Tibial nerve (tissue), 4 donors: ENCODE measurements at places on chromosomes 2 and 18. TPM values are rescaled to one million over a fixed set of nuclear protein-coding genes. Genes with fewer than 3 reads are reported as not detected.

DCC gene
- total RNA-seq: not detected

EXOC6B gene
- 34.9 TPM for total RNA-seq

DNA sequence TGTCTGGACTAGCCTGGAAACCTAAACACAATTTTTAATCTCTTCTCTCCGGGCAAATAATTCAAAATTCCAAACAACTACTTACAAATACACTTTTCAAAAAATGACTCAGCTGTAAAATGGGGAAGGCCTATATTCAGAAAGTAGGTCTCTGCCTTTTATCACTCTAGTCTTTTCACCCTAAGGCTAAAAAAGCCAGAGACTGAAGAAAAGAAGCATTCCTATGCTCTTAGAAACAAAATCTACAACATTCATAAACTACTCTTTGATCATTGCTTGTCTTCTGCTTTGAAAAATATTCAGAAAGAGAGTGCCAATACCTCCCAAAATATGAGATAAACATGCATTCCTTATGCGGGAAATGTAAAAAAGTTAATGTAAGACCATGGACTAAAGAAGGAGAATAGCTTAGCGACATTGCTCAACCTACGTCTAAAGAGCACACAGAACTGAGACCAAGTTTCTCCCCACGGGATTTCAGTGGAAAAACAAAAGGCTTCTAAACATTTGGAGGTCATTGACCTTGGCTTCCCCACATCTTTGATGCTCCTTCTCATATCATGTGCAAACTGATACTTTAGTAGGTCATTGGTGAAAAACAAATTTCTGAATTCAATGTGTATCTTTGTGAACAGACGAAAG is 74.4 kb upstream of the EPB41L3 start:
- no peak for DNase-seq

GRCh38 chr2:63755965-63756364 is 85.7 kb upstream of the UGP2 start:
- DNase-seq: no peak

DNA sequence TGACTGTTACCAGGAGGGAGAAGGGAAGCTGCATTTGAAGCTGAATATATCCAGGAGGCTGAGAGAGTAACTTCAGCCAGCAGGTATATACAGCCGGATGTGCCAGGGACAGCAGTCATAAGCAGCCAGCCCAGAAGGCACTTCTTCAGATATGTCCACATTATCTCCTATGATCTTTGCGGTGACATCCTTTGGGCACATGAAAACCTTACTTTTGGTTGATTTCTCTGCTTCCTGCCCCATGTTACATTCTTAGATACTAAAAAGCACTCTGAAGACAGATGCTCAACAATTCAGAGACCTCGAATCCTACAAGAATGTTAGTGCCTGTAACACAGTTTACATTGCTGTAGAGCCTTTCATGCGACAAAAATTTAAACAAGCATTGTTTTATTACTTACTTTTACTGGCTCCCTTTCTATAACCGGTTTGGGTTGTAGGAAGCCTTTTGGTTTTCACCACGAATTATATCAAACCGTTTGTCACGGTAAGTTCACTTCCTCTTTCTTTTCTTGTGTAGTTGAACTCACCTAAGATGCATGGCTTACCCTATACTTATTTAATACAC is 50.3 kb upstream of the TLK1 start:
- DNase-seq: no peak

DNER gene
- 1.5 TPM for total RNA-seq

CCDC74B gene
- total RNA-seq: 7.2 TPM

OTOS gene
- total RNA-seq: not detected

GRCh38 chr18:35409911-35410310 is 32.8 kb upstream of the ZNF396 start:
- DNase-seq: no peak

GRCh38 chr2:42298996-42299754 is 61.8 kb downstream of the COX7A2L start:
- DNase-seq: no peak

DNA sequence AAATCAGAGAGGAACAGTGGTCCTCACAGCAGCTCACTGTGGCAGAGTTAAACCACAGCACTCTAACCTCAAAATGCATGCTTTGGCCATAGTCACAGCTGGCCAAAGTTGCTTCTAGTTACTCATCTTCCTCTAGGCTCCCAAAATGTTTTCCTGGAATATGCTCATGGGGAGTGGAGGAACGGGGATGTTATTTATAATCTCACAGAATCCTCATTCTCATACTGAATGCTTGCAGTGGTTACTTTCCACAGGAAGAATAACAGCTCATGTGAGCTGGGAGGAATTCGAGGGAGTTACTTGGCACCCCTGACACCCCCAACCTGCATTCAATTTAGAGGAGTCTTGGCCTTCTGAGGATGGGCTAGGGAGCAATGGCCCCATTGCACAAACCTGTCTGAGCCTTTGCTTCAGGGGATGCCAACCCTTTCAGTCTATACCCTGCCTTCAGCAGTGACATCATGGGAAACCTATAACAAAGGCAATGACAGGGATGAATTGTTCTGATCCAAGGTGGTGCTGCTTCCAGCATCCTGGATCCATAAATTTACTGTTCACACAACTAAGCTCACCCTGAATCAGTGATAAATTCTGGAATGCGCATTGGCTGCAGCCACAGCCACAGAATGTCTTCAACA is 22.4 kb upstream of the CCBE1 start:
- DNase-seq: no peak

TTC27 gene
- 22.8 TPM for total RNA-seq

- DNase-seq: no peak
Observed at GRCh38 chr2:224209555-224210285, 170.6 kb upstream of the SERPINE2 start.

MAPK4 gene
- 10.8 TPM for total RNA-seq

METTL8 gene
- total RNA-seq: 13.5 TPM

- DNase-seq: no peak
Observed at GRCh38 chr2:149421791-149422190, 91.4 kb downstream of the LYPD6 start.

SERPINB10 gene
- total RNA-seq: 0.22 TPM

- no peak for DNase-seq
Observed at GRCh38 chr2:651951-652373, 25.2 kb downstream of the TMEM18 start.

DNA sequence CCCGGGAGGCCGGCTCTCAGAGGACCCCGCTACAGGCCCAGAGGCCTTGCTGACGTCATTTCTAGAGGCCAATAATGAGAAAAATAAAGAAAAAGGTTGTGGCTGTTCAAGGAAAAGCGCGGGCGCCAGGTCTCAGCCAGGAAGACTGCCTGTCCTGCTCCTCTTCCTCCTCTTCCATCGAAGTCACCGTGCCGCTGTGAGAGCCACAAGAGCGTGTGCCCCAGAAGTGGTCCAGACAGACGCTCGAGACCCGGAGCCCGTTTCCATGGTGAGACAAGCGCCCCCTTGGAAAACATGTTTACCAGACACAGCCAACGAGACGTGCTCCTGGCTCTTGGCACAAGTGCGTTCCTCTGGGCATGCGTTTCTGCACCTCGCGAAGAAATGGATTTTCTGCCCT is 210.5 kb downstream of the HDAC4 start:
- no peak for DNase-seq

DNA sequence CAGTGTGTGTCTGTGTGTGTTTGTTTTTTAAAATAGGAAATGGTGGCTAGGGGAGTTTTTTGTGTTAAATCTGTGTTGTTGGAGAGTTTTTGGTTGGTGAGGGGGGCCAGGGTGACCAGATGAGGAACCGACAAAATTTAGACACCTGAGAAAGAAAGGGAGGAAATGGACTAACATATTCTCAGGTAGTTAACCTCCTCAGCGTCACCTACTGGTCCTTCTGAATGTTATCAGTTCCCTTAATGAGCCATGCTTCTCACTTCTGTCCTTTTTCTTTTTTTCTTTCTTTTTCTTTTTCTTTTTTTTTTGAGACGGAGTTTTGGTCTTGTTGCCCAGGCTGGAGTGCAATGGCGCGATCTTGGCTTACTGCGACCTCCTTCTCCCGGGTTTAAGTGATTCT is 107.0 kb downstream of the FMNL2 start:
- no peak for DNase-seq

GCFC2 gene
- 44.5 TPM for total RNA-seq

DNA sequence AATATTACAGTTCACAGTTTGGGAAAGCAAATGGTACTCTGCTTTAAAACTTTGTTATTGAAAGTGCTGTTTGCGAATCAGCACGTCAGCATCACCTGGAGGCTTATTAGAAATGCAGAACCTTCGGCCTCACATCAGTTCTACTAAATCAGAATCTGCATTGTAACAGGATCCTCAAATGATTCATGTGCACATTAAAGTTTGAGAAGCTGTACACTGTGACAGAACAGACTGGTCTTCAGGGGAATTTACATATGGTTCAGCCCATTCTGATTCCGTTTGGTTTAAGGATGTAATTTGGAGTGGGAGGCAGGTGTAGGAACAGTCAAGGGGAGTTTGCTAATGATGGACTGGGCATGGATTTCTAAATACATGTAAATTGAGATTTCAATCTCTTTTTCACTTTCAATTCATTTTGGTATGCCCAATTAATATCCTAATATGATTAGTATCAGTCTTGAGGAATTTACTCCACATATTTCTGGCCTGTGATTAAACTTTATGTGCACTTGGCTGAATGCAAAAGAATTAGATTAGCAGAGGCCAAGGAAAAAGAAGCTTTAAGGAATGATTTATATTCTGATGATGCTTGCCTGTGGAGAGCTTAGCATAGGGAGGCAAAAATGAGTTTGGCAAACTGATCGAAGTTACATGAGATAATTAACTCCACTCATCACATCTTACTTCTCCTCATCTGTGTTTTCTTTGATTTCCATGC is 248.8 kb downstream of the XIRP2 start:
- DNase-seq: no peak

- no peak for DNase-seq
Observed at GRCh38 chr2:195407783-195408182, 249.2 kb upstream of the SLC39A10 start.

GRCh38 chr2:33363325-33364298 is 112.8 kb upstream of the RASGRP3 start:
- no peak for DNase-seq

DNA sequence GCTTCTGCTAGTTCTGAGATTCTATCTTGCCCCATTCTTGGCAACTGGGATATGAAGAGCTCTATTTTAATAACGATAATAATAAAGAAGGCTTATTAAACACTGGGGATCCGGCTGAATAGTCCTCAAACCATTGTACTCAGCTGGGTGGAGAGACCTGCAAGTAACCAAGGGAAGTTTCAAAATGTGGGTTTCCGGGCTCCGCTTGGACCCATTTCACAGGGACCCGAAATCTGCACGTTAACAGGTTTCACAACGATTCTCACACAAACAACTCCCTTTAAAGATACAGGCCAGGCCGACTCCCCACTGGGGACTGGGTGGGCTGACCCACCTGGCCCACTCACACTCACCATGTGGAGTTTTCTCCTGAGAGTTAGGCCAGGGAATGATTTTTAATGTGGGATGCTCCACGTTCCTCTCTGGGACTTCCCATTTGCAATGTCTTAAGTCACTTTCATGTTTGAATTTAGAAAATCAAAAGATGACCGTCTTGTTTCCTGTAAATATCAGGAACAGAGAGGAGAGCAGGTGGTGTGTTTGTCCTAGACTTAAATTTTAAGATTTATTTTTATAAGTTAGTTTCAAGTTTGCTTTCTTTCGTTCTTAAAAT is 96.3 kb downstream of the SH3RF3 start:
- no peak for DNase-seq

TDRD15 gene
- total RNA-seq: 0.63 TPM

RIT2 gene
- not detected for total RNA-seq

- no peak for DNase-seq
Observed at GRCh38 chr18:68461481-68462018, 253.4 kb downstream of the TMX3 start.

DNA sequence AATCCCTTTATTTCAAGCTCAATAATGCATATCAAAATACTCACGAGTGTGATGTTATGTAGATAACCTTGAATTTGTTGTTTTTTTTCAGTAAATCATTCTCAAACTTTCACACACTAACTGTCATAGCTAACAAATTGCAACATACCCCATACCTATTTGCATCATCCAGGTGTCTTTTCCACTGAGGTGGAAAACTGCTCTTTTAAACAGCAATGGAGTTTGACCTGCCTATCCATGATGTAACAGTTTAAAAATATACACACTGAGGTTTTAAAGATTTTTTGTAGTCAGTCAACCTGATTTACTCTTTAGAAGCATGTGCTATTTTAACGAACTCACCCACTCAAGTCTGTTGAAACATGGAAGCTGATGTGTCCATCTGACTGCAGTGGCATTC is 298.7 kb downstream of the RND3 start:
- DNase-seq: no peak

GRCh38 chr2:188315750-188316149 is 24.1 kb downstream of the GULP1 start:
- DNase-seq: no peak

GRCh38 chr18:24633121-24633520 is 172.7 kb downstream of the HRH4 start:
- no peak for DNase-seq

- DNase-seq: no peak
Observed at GRCh38 chr2:241542278-241542605, 16.3 kb upstream of the BOK start.

FKBP1B gene
- total RNA-seq: 9.6 TPM

GRCh38 chr2:12074126-12074844 is 327.9 kb downstream of the LPIN1 start:
- no peak for DNase-seq

- DNase-seq: no peak
Observed at GRCh38 chr2:171655586-171655985, 31.7 kb upstream of the DYNC1I2 start.

DNA sequence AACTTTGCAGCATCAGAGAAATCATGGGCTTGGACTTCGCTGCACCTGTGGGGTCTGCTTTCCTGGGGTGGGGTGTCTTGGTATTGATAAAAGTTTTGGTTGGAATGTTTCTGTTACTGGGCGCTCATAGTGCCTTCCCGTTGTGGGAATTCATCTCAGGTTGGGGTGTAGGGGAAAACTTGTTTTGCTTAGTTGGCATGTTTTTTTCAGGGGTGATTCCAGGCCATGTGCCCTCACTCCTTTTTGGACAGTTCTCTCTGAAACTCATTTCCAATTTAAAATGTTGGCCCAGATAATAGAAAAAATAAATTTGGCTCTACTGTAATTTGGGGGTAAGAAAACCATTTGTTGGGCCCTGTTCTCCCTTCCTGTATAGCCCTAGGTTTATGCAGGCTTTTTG is 1.5 kb downstream of the LTBP1 start:
- no peak for DNase-seq

FSHR gene
- total RNA-seq: not detected
